Osteocyte (in vitro differentiated cells): ENCODE measurements at places on chromosomes 11 and 22. TPM values are rescaled to one million over a fixed set of nuclear protein-coding genes. Genes with fewer than 3 reads are reported as not detected.

ARHGEF17 gene
- total RNA-seq, result 104 and 105 TPM in 2 replicates

SHISAL1 gene
- total RNA-seq, result 5.0 and 6.1 TPM in 2 replicates

EXPH5 gene
- 0.59 and 1.5 TPM in 2 replicates for total RNA-seq

NCAM1 gene
- total RNA-seq, result 1.9 and 2.2 TPM in 2 replicates

MPEG1 gene
- not detected in 2 replicates for total RNA-seq

DNA sequence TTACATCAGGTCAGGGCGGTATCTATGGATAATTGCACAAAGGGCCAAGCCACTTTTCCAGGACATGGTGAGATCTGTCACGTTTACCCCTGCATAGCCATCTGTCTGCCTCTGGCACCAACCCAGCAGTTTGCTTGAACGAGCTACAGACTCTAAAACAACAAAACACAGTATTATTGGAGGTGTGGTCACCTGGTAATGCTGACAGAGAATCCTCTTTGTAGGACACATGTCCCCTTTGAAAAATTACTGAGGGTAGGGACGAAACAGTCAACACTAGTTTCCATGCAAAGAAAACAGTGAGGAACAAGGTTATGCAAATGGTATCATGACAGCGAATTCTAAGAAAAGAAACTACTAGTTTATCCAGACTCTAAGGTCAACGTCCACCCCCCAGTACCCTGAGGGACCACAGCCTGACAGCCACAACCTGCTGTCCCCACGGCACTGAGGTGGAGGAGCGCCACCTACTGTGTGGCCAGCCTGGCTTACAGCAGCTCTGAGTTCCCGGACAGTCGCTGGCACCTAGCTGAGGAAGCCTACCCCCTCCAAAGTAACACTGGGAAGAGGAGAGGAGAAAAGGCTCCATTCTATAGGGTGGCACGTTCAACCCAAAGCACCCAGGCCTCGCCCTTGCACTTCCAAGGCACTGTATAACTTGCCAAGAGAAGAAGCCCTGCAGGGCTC is 117.4 kb upstream of the BID start:
- no peak for DNase-seq

DNA sequence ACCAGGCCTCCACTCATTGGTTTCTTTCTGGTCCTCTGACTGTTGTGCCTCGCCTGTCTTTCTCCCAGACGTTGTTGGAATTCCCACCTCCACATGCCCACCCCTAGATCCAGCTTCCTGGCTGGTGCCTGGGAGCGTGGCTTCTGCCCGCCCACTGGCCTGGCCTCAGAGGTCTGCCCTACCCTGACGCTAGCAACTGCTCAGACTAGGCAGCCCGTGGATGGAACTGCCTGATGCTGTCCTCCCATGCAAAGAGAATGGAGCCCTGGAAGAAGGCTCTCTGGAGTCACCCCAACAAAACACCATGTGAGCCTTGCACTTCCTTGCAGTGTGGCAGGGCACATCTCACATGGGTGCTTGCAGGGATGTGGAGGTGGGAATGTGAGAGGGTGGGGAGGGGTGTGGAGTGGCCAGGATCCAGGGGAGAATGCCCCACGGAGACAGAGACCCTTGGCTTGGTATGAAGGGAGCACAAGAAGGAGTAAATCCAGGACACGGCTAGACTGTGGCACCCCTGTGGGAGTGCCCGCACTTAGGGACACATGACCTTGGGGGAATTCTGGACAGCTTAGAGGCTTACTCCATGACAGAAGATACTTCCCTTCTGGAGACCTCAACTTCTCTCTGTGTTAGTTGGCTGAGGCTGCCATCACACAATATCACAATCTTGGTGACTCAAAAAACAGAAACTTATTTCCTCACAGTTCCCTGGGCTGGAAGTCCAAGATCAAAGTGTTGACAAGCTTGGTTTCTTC is 22.5 kb upstream of the ADA2 start:
- no peak for DNase-seq

- peak; percentile 80 for DNase-seq
These were observed 86.4 kb downstream of the CELSR1 start for GRCh38 chr22:46450931-46451561.

DNA sequence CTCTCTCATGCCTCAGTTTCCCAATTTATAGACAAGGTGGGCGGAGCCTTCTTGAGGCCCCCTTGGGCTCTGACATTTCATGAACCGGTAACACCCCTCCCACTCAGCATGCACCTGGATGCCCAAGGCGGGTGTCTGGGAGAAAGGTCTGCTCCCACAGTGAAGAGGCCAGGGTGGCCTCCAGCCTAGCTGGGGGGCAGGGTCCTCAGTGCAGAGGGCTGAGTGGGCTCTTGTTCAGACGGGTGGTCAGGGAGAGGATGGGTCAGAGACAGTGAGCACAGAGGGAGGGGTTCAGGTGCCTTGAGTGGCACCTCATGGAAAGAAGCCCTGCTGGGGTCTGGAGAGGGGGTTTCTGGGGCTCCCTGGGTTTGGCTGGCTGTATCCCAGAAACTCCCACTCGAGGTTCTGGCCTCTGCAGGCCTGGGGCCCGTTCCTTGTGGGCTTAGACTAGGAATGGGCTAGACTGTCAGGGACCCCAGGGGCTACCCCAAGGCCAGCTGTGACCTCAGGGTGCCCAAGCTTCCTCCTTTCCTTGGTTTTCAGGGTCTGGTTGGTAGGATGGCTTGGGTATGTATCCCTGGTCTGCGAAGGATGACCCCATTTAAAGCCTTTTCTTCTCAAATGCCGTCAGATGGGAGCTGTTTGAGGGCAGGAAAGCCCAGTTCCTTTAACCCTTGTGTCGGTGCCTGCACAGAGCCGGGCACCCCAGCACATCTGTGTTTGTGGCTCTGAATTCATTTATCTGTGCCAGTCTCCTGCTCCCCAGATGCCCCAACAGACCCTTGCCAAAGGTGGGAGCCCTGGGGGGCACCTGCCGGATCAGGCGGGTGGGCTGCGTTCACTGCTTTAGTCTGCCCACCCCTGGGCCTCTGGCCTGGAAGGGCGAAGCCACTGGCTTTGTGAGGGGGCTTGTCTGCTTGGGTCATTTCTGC is 1.2 kb downstream of the SYNGR1 start:
- no peak for DNase-seq

GRCh38 chr11:82321206-82321605 is 412.5 kb downstream of the FAM181B start:
- no peak for DNase-seq

- no peak for DNase-seq
These were observed 110.0 kb downstream of the KIAA1671 start for GRCh38 chr22:25062386-25063085.

DNA sequence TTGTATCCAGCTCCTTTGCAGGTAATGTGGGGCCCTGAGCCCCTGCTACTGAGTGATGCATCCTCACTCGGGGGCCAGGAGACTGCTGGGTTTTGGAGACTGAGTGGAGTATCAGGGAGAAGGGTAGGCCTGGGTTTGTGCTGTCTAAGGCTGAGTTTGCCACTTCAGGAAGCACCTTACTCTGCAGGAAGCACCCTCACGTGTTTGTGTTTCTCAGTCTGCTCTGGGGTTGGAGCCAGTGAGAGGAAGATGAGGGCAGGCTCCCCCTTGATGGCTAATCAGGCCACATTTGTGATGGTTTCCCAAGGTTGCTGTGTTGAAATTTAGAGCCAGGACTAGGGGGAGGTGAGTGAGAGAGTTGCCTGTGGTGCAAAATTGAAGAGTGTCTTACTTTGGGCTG is 13.7 kb upstream of the THY1 start:
- no peak for DNase-seq

- DNase-seq, result no peak
These were observed 345.8 kb downstream of the CNTN5 start for GRCh38 chr11:99366546-99366945.

DNA sequence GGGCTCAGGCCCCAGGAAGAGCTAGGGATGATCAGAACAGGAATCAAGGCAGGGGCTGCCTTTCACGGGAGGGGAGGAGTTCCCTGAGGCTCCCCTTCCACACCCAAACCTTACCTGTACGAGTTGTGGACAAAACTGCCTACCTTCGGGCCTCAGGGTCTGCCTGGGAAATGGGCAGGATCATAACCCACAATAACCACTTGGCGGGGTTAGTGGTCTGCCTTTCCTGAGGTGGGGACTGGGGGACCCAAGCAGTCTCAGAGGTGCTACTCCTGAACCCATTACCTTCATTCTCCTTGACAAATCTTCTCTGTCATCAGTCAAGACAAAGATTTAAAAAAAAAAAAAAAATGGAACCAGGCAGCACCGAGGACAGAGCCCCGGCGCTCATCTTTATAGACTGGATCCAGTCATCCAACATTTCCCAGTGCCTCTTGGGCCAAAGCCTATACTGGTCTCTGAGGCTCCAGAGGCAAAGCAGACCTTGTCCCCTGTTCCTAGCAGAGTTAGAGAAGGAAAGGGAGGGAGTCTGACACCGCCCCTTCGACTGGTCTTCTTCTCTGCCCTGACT is 14.2 kb downstream of the P2RY6 start:
- DNase-seq, result no peak

GRCh38 chr11:85811624-85812023 is 683 bp upstream of the SYTL2 start:
- no peak for DNase-seq

DNA sequence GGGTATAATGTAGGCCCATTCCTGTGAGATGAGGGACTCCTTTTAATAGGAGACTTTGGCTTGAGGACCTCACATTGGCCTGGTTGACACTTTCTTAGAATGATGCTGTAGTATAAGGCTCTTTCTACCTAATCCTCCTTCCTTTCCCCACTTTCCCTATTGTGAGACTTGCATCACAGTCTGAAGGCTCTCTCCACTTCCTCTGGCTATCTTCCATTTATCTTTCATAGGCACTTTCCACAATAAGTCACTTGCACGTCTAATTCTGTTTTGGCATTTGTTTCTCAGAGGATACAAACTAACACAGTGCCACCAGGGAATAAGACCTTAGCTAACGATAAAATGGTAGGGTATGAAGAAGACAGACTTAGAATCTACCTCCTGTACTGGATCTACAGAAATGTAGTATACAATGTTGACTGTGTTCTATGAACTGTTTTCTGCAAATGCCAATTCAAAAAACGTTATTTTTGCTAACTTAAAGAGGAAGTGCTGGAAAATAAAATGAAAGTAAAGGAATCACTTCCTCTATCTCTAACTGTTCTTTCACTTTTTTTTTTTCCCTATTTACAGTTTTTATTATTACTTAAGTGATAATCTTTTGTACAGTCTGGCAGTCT is 17.9 kb upstream of the PDE3B start:
- no peak for DNase-seq
